Gastroesophageal sphincter (tissue), 4 donors: ENCODE measurements at places on chromosomes 16 and 17.

GRCh38 chr17:63381101-63381729, 64.9 kb downstream of the CYB561 start:
- ATAC-seq = no peak

GRCh38 chr17:2368359-2368758, 31.1 kb downstream of the SGSM2 start:
- ATAC-seq = no peak

- no peak for ATAC-seq
Observed at GRCh38 chr16:84524346-84524920, 20.0 kb upstream of the MEAK7 start.

DNA sequence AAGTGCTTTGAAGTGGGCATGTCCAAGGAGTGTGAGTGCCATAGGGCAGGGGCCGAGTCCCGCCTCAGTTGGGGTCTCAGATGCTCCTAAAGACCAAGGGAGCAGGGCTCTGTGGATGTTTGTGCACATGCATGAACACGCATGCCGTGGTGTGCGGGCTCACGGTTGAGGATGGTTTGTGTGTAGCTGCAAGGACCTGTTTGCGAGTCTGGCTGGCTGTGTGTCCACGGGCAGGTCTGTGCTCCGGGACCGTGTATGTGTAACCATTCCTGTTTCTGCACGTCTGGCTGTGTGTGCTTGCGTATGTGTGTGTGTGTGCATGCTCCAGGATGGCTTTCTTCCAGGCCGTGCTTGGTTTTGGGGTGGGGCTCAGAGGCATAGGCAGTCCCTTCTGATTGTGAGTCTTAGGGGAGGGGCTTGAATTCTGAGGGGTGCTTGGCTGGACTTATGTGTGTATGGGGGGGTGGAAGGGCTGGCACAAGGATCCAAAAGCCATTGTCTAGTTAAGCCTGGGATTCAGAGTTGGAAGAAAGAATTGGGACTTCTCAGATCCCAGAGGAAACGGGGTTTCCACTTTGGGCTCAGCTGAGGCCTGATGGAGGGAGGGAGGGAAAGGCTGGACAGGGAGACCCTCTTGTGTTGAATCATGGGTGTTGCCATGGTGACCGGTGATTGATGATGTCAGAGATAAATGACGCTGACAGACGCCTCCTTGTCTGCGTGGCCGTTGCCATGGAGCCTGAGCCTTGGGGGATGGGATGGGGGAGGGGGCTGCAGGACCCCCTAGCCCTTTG, 14.4 kb downstream of the GJD3 start:
- no peak for ATAC-seq

DNA sequence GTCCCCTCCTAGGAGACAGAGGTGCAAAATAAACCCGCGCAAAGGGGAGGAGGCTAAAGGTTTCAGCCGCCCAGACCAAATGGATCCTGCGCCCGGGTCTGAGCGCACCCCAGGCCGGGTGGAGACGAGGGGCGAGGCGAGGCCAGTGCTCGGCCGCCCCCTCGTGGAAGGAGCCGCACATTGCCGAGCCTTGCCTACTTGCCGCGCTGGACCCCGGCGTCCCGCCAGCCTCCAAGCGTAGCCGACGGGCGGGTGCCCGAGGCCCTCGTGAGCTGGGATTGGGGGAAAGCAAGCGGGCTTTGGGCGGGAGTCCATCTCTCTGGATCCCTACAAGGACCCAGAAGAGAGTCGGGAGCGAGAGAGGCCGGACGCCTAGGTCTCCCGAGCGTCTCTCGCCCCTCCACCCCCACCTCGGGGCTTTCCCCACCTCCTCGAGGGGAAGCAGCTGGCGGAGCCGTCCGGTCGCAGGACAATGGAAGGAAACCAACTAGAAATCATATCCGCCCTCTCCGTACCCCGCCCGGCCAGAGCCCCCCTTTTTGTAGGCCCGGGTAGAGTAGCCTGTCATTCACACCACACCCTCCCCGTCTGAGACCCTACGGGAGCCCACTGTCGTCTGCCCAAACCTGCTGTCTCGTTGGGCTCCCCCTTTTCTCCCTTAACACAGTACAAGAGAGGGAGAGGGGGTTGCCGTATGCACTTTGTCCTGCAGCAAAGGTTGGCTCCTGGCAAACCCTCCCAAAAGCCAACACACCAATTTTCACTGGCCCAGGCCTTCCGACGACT, 664 bp upstream of the BCL6B start:
- peak; percentile 74 for ATAC-seq

DNA sequence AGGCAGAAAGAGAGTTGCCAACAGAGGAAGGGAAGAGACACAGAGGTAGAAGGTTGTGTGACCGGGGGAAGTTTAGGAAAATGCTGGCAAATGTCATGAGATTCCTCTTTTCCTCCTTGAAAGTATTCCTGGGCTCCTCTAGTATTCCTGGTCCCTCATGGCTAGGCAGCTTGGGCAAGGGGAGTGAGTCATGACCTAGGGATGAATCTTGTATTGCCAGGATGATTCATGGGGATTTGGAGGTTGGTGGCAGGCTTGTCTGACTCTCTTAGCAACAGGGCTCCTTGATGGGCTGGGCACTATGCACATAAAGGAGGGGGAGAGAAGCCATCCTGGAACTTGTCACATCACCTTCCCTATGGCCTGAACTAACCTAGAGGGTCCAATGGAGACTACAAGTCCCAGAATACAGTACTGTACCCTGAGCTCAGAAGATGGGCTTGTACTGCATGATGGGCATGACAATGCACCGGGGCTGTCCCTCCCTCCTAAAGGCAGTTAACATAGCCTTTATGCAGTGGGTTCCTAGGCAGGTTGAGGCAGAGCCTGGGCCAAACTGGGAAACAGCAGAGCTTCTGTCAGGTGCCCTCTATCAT, 2.1 kb upstream of the SEZ6 start:
- no peak for ATAC-seq

DNA sequence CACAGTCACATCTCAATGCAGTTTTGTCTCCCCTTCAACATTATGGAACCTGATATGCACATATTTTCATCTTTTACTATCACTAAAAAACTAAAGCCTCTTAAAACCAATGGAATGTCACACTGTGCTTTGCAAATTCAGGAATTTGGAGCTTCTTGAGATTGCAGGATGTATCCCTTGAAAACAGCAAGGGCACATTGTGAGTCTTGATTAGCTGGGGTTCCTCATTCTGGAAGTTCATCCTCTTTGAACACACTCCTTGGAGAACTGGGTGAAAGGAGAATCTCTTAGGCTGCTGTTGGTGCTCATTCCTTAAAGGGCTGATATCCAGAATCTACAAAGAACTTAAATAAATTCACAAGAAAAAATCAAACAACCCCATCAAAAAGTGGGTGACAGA, 21.1 kb upstream of the MYOCD start:
- no peak for ATAC-seq

GRCh38 chr17:44502598-44503146, 534 bp downstream of the GPATCH8 start:
- ATAC-seq = peak; percentile 8

DNA sequence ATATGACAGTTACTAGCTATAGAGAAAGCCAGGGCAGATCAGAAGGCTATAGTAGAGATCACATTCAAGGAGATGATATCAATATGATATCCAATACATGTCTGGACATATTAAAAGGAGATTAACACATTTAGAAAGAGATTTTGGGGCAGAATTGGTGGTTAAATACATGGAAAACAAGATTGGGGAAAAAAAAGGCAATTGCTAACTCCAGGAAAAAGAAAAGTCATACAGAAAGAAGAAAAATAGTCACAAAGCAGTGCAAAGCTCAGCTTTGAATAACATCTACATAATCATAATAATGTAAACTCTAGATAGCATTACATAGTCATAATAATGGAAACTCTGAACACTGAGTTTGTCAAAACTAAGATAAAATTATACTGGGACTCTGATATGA, 40.6 kb downstream of the MYH11 start:
- no peak for ATAC-seq

DNA sequence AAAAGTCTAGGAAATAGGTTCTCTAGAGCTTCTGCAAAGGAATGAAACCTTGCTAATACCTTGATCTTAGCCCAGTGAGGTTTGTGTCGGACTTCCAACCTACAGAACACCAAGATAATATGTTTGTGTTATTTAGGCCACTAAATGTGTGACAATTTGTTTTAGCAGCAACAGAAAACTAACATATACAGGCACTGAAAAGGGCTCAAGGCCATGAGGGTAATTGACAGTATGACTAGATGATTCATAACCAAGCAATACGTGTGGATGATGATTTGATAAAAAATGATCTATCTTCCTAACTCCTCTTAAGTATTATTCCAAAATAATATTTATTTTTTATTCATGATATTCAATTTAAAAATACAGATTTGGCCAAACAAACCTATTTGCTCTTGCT, 27.7 kb upstream of the MED13 start:
- ATAC-seq = no peak

- ATAC-seq = no peak
Observed at GRCh38 chr17:78723957-78724356, 58.1 kb downstream of the CYTH1 start.

- ATAC-seq = no peak
Observed at GRCh38 chr16:87611456-87611855, 9.1 kb downstream of the JPH3 start.

- peak; percentile 52 for ATAC-seq
Observed at GRCh38 chr16:78605548-78606101, 506.2 kb downstream of the WWOX start.

GRCh38 chr16:14007450-14007849, 63.7 kb upstream of the MRTFB start:
- no peak for ATAC-seq
